Central memory CD8-positive, alpha-beta T cell (primary cell): ENCODE measurements at places on chromosomes 5 and 9.
A peak's percentile ranks its signal among the peaks of the same experiment; 100 is the strongest.

DNA sequence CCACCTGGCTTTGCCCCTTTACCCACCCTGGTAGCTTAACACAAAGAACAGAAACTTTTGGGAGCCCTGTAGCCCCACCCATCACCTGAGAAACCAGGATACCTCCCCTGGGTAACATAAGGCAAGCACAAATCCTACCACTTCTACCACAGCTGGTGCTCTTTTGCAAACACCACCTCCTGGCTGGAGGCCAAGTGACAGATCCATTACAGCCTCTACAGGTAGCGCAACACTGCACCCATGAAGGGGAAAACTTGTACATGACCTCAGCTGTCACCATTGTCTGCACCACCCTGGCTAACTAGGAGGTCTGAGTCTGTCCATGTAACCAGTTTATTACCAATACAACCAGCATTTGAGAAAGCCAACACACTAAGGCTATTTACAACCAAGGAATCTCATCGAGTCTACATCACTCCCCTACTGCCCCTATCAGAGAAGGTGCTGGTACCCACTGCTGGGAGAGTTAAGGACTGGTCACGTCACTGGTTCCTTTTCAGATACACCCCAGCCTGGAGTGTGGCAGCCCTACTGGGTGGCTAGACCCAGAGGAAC lies 128.6 kb downstream of the PJA2 start:
- no peaks in the 10 kb centered on the region for H3K4me1 ChIP-seq
- no peaks in the 10 kb centered on the region for H3K27me3 ChIP-seq
- H3K27ac ChIP-seq: no peak overlapping the region
- peaks cover under 1% of the 10 kb centered on the region for H3K36me3 ChIP-seq

GRCh38 chr5:54491326-54491725 lies 26.2 kb upstream of the SNX18 start:
- H3K4me1 ChIP-seq: no peaks in the 10 kb centered on the region
- no peak overlapping the region for H3K27ac ChIP-seq
- no peak for DNase-seq
- peaks cover 11% of the 10 kb centered on the region for H3K27me3 ChIP-seq

GRCh38 chr5:125961150-125961549 lies 462.1 kb upstream of the GRAMD2B start:
- H3K4me1 ChIP-seq: no peaks in the 10 kb centered on the region
- no peak for DNase-seq
- no peaks in the 10 kb centered on the region for H3K27me3 ChIP-seq
- H3K27ac ChIP-seq: no peak overlapping the region

GRCh38 chr5:100846772-100847171 lies 56.3 kb downstream of the ST8SIA4 start:
- DNase-seq: no peak
- H3K4me1 ChIP-seq: peaks cover 30% of the 10 kb centered on the region
- H3K36me3 ChIP-seq: peaks cover 5% of the 10 kb centered on the region
- no peak overlapping the region for H3K27ac ChIP-seq
- no peaks in the 10 kb centered on the region for H3K27me3 ChIP-seq

GRCh38 chr5:150490754-150491153 lies 17.2 kb upstream of the NDST1 start:
- H3K27ac ChIP-seq: peak overlapping the region; percentile 54
- H3K4me1 ChIP-seq: no peaks in the 10 kb centered on the region
- DNase-seq: no peak
- H3K4me3 ChIP-seq: no peak overlapping the region

GRCh38 chr9:114070188-114071103 lies 7.7 kb downstream of the AMBP start:
- no peak overlapping the region for H3K4me3 ChIP-seq
- no peak for DNase-seq
- H3K36me3 ChIP-seq: no peaks in the 10 kb centered on the region
- H3K4me1 ChIP-seq: no peaks in the 10 kb centered on the region
- H3K27me3 ChIP-seq: peaks cover 6% of the 10 kb centered on the region
